Stimulated activated CD8-positive, alpha-beta memory T cell treated with anti-CD3 and anti-CD28 coated beads, Interleukin-7, amount 100 ng/mL, for 48 hours (primary cell): ENCODE measurements at places on chromosomes 2 and 18.

GRCh38 chr2:26382564-26382963 lies 19.2 kb upstream of the DRC1 start:
- DNase-seq: no peak

DNA sequence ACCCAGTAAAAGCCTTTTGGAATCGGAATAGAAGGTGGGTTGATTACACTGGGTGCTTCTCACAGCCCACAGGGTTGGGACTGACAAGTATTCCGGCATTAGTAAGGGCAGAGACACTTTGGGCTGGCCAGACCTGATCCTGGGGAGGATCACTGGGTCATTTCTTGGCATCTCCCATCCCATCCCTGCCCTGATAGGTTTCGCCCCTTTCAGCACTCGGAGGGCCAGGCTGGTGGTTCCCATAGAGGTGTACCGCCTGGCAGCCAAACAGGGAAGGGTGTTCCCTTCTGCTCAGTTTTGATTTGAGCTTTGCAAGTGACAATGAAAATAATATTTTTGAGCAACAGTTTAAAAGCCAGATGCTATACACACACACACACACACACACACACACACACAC lies 37.3 kb downstream of the CYP1B1 start:
- DNase-seq: no peak

GRCh38 chr2:163200741-163201140 lies 362.2 kb upstream of the KCNH7 start:
- no peak for DNase-seq

DNA sequence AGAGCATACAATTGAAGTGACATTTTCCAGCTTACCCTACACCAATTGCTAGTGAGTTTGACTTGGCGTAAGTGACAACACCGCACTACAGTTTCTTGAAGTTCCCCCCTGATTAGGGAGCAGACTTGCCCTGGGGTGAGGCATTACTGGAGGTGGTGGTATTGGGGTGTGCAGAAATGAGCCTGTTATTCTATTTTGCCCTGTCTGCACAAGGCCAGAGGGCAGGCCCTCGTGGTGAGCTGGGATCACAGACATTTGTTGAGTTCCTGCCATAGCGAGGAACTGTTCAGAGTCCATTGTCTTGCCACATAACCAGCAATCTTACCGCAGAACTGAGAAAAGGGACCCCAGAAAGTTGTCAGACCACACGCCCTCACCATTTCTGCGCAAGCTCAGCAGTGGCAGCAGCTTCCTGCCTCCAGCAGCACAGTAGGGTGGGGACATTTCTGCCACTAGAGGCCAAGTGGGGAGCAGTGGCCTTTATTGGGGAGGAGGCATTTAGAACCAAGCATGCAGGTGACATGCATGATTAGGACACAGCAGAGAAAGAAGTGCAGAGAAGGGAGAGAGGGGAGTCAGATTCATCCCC lies 103.6 kb upstream of the BCL2L11 start:
- DNase-seq: no peak

GRCh38 chr18:76405681-76406356 lies 89.2 kb downstream of the ZNF516 start:
- DNase-seq: no peak
